Panc1 (cell line): ENCODE measurements at places on chromosomes 2 and 18.

- no peak for DNase-seq
Observed at GRCh38 chr2:12033494-12033893, 287.1 kb downstream of the LPIN1 start.

DNA sequence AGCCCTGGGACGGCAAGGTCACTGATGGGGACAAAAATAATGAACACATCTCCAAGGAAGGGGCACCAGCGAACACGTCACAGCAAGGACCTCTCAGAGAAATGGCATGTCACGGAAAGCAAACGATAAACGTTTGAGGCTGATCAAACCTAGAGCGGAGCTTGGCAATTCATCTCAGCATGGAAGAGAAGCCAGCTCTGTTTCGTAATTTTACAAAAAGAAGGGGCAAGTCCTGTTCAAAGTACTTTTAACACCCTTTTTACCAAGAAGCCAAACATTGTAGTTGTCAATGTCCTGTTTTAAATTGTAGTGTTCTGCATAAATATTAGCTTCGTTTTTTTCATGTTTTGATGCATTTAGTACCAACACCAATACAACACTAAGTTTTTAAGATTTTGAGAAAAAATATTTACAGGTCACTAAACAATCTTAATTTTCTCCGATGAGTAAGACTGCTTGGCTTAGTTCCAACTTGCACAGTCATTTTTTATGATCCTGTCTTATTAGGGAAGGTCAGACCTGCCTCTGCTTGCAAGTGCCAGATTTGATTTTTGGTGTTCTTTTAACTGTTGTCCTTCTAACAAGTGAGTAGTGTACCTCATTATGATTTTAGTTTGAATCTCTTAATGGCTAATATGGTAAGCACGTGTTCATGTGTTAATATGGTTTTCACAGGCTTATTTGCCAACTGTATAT, 818.5 kb upstream of the SALL3 start:
- DNase-seq = no peak

DNA sequence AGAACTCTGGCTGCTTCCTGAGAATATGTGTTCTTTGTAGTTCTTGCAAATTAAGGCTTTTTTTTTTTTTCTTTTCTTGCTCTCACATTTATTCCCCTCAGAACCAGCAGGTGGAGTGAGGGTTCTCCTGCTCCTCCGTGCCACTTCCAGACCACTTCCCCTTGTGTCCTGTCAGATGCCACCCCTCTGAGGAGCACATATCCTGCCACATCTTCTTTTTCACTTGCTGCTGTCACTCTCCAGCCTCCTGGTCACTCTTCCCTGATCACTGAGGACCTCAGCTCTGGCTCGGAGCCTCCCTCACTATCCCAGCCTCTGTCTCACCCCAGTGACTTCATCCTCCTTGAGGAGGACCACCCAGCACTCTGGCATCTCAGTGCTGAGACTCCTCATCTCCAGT, 100.5 kb downstream of the TACR1 start:
- DNase-seq = no peak

DNA sequence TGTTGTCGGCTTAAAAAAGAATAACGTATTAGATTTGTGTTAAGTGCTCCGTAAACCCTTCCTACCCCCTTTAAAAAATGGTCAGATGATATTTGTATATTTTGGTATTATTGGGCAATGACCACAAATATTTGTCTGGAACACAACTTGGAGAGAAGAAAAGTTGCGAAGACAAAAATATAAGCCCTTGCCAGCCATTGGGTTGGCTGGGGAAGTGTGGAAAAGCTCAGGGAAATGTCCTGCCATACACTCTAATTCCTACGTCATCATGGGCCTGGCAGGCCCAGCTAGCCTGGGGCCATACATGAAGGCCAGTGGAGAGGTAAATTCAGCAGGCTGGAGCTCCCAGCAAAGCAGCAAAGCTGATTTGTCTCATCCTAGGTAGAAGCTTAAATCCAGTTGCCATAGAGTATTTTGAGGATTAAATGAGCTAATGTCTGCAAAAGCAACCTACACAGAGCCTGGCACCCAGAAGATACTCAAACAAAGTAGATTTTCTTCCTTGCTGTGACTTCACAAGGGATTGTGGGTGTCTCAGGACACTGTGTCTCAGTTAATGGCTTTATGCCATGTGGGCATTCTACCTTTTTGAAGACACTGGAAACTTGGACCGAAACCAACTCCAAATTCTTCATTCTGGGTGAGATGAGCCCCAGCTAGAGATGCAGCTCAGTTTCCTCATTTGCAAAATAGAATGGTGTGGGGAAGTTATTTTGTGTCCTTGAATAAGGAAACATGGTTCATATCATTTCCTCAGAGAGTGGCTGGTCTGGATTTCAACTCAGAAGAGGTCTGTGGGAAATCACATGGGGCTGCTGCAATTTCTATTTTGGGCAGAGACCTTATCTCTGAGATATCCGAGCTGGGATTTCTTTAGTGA, 87.9 kb upstream of the MAP4K3 start:
- DNase-seq = no peak

- DNase-seq = no peak
Observed at GRCh38 chr2:179340678-179341077, 76.0 kb upstream of the SESTD1 start.

GRCh38 chr2:142104134-142104758, 26.6 kb downstream of the LRP1B start:
- DNase-seq = no peak

GRCh38 chr2:222100704-222101699, 197.8 kb downstream of the PAX3 start:
- DNase-seq = no peak

- DNase-seq = no peak
Observed at GRCh38 chr2:225454412-225454811, 54.9 kb downstream of the NYAP2 start.

GRCh38 chr18:56522816-56523215, 115.6 kb downstream of the TXNL1 start:
- no peak for DNase-seq

- DNase-seq = no peak
Observed at GRCh38 chr18:22846088-22846683, 86.9 kb upstream of the RBBP8 start.

GRCh38 chr18:23384778-23385736, 68.0 kb upstream of the RIOK3 start:
- DNase-seq = no peak

DNA sequence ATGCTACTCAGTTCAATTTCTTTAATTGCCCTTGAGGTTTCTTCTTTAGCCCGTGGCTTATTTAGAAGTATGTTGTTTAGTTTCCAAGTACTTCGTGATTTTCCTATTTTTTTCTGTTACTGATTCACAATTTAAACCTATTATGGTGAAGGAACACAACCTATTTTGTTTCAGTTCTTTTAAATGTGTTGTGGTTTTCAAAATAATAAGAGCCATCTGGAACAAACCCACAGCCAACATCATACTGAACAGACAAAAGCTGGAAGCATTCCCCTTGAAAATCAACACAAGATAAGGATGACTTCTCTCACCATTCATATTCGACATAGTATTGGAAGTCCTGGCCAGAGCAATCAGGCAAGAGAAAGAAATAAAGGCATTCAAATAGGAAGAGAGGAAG, 155.2 kb downstream of the GALNT1 start:
- DNase-seq = no peak

- DNase-seq = no peak
Observed at GRCh38 chr2:119707117-119708087, 28.4 kb downstream of the TMEM177 start.

DNA sequence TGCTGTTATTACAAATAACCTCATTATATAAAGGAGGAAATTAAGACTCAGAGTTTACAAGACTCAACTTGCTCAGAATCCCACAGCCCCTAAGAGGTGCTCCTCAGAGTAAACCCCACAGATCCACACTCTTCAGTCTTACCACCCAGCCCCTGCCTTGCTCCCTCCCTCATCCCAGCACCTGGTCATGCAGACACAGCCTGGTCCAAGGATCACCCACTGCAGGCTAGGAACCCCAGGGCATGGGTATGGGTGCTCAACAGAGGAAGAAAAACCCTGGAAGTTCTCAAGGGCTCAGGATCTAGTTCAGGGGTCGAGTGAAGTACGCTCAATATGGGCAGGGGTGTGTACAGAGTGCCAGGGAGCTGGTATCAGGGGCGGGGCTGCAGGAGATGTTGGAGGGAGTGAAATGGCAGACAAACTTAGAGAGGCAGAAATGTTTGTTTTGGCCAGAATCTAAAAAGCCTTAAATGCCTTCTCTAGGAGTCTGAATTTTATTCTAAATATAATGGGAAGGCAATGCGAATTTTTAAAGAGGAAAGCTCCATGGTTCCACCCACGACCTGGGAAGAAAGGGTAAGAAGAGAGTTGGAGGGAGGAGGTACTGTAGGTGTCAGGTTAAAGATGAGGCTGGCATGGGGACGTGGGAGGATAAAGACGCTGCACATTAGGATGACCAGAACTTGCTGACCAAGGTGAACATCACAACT, 79.1 kb upstream of the MGAT4A start:
- no peak for DNase-seq
